ENCODE measurements at places on chromosomes 3 and 15.
A peak's percentile ranks its signal among the peaks of the same experiment; 100 is the strongest.

DNA sequence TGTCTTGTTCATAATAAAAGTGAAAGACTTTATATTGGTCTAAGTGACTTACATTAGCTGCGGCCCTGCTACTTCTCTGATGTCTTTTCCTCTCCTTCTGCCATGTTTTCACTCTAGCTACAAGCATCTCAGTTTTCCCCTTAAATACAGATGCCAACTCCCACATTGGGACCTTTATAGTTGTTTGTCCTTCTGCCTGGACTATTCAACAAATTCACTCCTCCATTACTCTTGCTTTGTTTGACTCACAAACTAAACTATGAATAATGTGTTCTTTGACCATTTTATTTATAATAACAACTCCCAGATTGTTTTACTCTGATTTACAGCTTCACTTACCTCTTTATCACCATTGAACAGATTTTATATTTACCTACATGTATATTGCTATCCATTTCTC lies 1369.9 kb downstream of the SI start:
- DNase-seq: no peak

GRCh38 chr3:165883863-165884478 lies 46.7 kb upstream of the BCHE start:
- no peak for DNase-seq

DNA sequence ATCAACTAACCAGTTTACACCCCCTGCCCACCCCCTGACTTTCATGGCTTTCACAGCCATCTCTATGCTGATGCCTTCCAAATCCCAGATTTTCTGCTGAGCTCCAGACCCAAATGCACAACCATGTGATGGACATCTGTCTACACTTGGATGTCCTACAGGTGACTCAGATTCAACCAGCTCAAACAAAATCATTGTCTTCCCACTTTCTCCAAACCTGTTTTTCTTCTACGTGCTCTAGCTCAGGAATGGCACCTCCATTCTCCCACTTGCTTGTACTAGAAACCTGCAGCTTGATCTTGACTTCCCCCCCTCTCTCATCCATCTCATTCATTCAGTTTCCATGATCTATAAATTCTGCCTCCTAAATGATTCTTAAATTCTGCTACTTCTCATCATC lies 34.1 kb upstream of the RARRES1 start:
- no peak for DNase-seq

DNA sequence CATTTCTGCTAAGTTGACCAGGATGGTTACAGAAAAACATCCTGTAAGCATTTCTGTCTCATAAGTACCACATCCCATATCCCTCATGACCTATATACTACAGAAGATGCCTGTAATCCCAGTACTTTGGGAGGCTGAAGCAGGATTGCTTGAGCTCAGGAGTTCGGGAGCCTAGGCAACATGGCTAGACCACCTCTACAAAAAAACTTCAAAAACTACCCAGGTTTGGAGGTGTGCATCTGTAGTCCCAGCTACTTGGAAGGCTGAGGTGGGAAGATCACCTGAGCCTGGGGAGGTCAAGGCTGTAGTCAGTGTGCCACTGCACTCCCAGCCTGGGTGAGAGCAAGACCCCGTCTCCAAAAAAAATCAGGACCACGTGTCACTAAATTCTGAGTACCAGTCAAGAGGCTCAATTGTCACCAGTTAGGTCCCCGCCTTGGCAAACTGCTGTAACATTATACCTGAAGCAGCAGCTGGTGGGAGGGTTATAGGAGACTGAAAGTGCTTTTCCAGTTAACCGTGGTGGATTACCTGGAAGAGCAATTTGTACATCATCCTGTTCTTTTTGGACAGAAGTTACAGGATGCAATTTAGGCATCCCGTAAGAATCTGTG lies 6.2 kb downstream of the RPL32 start:
- DNase-seq: no peak

- DNase-seq: peak; percentile 82
Observed at GRCh38 chr3:129224984-129225393, 24.4 kb upstream of the COPG1 start.

- DNase-seq: no peak
Observed at GRCh38 chr3:147887797-147888196, 478.6 kb downstream of the ZIC1 start.
